Type B pancreatic cell (in vitro differentiated cells): ENCODE measurements at places on chromosomes 13 and 19. TPM values are rescaled to one million over a fixed set of nuclear protein-coding genes. Genes with fewer than 3 reads are reported as not detected.

DNA sequence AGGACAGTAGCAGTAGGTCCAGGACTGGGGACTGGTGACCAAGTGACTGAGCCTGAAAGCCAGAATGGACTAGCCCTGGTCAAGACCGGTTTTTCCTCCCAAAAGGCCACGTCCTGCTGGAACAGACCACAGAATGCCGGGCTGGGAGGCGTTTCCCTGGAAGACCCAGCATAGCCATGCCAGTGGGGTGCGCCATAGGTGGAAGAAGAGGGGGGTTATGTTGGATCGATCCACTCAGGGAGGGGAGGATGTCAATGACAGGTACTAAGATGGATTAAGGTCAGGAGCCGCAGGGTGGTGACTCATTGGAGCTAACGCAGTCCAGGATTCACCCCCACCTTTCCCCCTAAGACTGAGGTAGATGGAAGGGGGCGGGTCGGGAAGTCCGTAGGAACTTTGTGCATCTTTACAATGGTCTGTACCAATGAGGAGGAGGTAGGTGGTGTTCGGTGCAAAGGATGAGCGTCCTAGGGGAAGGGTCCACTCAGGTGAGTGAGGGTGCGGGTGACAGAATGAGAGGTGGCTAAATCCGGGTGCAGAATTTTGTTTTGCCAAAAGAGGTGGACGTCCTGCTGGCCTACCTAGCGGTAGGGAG lies 21.0 kb downstream of the VASP start:
- DNase-seq, result no peak

GRCh38 chr13:89204435-89204834 lies 1533.3 kb downstream of the SLITRK5 start:
- DNase-seq, result no peak

- DNase-seq, result no peak
These were observed 17.1 kb upstream of the SHFL start for GRCh38 chr19:10069046-10069445.

DNA sequence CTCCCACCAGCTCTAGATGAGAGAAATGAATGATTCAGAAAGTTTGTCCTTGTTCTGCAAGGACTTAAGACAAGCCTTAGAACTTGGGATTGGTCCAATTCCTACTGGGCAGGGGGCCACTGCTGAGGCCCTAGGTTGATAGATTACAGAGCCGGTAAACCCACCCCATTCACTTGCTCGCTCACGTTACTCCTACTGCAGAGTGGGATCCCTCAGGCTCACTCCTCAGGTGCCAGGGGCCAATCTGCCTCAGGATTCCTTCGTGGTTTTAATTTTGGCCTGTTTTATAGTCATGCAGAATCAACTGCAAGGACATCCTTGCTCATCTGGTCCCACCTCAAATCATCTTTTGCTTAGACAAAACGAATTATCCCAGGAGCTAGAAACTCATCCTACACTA lies 59.0 kb downstream of the SERP2 start:
- DNase-seq, result no peak

DNA sequence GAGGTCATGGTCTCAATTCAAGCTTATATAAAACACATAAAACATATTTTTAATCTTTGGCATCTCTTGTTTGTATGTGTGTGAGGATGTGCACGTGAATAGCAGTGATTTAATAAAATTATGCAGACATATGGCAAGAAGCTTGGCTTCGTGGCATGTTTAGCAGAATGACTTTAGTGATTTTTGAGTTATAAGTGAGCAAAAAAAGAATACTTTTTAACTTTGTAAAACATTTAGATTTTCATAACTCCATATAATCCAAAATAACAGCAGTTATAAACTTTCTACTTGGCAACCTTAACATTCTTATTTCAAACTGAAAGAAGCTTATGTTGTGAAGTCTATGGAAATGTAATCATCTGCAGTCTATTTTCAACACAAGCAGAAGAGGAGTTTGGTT lies 120.6 kb downstream of the SLITRK1 start:
- no peak for DNase-seq

DNA sequence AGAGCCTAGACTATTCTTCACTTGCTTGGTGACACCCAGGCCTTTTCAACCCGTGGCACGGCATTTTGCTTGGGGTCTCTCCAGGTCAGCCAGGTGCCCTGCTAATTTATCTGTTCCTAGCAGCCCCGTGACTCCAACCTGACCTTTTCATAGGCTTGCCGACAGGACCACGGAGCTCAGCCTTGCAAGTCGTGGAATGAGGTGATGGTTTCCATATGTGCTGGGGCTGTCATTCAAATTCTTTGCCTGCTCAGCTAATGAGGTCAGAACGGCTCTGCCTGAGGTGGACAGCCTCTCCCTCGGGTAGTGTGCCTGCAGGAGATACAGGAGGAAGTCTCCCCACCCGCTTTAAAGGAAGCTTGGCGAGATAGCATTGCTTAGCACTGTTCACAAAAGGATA lies 61.0 kb downstream of the SHISA2 start:
- DNase-seq, result no peak

DNA sequence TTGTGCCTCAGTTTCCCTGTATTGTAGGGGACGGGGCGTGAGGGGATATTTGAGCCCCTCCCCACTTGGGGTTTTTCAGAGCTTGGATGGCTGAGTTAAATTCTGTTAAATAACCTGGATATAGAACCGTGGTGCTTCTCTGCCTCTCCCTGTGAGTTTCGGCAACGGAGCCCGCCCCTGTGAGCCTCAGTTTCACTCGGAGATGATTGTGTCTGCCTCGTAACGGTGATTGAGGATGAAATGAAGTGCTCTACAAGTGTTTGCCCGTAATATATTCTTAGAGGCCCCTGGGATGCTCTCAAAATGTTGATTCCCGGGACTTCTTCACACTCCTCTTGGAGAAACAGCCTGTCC lies 509 bp downstream of the KXD1 start:
- DNase-seq, result no peak

DNA sequence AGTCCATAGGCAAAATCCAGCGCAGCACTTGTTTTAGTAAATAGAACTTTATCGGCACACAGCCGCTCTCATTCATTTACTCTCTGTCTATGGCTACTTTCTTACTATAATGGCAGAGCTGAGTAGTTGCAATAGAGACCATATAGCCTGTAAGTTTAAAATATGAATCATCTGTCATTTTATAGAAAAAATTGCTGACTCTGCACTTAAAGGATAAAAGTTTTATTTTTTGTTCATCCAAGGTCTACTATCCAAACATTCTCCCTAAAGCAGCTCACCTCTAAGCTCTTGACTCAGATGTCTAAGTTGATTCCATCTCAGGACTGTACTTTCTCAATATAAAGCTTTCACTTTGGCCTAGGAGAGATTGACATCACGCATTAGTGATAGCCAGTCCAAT lies 825.7 kb downstream of the OLFM4 start:
- DNase-seq, result no peak

TNNT1 gene
- total RNA-seq, result 27.6 and 83.1 TPM in 2 replicates

YJEFN3 gene
- 12.2 and 23.2 TPM in 2 replicates for total RNA-seq

FFAR1 gene
- total RNA-seq, result 2.1 and 2.7 TPM in 2 replicates
